NCI-H345 (cell line): ENCODE measurements at places on chromosomes 12 and 14.

GRCh38 chr12:39372929-39373328 lies 70.0 kb downstream of the KIF21A start:
- no peak for DNase-seq

DNA sequence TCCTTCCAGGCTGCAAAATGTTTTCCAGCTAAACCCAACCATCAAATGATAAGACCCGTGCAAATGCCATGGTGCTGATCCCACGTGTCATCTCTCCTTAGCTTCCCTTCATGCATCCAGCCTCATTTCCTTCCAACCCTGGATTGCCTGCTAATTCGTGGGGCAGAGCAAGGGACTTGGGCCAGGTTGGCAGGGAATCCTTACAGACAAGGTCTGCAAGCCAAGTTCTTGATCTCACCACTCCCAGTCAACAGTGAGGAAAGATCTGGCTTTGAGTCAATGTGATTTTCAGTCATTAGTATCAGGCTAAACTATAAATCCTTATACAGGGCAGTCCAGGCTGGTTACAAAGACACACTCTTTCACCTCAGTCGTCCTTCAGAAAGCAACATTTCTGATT lies 150.9 kb downstream of the ANO2 start:
- DNase-seq, result no peak

DNA sequence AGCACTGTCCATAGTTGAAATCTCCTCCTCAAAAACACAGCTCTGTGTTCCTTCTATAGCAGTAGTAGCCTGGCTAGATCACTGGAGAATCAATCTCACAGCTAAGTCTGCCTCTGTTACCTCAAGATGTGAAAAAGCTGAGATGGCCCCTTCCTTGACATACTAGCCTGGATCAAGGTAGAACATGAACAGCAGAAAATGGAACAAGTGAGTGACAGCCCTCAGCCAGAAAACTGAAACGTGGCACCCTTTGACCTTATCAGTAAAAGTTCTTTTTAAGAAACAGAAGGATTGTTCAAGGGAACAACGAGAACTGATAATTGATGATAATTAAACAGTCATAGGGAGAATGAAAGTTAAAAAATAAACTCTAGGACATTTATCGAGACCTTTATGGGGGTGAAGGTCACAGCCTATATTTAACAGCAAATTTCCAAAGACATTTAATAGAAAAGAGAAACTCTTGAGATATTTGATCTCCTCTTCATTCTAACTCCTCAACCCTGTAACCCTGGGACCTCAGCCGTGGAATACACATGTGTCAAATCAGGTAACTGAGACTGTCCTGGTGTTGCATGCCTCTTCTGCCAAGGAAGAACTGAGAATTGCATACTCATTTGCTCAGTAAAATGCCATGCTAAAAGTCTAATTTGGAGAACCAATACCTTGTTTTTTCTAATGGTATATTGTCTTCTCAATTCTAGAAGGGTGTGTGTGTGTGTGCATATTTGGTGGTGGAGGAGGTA lies 258.0 kb upstream of the ATP2B1 start:
- no peak for DNase-seq

GRCh38 chr12:94718114-94718513 lies 67.8 kb upstream of the TMCC3 start:
- no peak for DNase-seq

GRCh38 chr14:67579040-67579439 lies 21.0 kb downstream of the PIGH start:
- no peak for DNase-seq

DNA sequence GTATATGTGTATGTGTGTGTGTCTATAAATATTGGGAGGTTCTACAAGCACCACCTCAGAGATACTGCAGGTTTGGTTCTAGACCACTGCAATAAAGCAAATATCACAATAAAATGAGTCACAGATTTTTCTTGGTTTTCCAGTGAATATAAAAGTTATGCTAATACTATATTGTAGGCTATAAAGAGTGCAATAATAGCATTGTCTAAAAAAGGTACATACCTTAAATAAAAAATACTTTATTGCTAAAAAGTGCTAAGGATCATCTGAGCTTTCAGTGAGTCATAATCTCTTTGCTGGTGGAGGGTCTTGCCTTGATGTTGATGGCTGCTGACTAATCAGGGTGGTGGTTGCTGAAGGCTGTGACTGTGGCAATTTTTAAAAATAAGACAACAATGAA lies 111.1 kb downstream of the VEZT start:
- no peak for DNase-seq
